ENCODE measurements at places on chromosomes 7 and 10.

DNA sequence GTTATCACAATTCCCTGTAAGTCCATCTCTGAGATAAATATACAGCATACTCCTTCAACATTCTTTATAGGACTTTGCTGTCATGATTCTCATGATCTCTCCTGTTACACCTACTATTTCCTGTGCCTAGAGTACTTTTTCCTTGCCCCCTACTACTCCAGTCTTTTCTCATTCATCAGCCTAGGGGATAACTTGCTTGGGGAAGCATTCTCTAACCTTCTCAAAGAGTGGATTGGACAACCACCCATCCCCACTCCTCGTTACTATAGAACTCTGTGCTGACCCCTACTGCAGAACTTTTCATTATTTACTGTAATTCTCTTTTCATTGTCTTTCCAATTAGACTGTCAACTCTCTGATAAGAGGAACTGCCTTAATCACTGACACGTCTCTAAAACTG, 57.4 kb upstream of the TFEC start:
- DNase-seq: no peak

GRCh38 chr10:43398939-43399319, 10.1 kb downstream of the HNRNPF start:
- DNase-seq: no peak

GRCh38 chr10:78659598-78659967, 409.2 kb upstream of the ZMIZ1 start:
- no peak for DNase-seq

DNA sequence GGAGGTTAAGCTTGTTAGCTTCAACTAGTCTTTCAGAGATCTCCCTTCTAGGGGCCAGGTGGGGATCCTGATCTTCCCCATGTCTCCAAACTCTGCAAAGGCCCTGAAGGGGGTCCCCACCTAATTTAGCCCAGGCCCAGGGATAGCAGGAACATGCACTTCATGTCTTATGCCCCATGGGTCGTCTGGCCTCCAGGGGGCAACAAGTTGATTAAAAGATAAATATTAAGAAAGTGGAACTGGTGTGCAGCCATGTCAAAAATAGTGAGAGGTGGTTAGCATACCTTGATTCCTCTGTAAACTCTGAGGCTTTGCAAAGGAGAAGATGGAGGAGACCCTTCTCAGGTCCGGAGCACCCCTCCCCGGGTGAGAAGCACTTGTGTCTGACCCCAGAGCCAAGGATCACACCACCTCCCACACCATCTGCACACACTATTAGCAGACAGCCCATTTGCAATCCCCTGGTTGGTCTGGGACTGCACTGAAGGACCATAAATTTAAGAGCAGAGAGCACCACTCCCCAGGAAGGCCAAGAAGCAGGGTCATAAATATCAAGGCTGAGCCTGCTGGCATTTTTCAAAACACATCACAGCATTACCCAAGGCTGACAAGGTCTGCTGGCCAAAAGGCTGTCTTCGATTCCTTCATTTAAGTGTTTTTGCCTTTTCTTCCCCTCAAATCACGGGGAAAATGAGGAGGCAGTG, 44.2 kb upstream of the LRRC18 start:
- no peak for DNase-seq

DNA sequence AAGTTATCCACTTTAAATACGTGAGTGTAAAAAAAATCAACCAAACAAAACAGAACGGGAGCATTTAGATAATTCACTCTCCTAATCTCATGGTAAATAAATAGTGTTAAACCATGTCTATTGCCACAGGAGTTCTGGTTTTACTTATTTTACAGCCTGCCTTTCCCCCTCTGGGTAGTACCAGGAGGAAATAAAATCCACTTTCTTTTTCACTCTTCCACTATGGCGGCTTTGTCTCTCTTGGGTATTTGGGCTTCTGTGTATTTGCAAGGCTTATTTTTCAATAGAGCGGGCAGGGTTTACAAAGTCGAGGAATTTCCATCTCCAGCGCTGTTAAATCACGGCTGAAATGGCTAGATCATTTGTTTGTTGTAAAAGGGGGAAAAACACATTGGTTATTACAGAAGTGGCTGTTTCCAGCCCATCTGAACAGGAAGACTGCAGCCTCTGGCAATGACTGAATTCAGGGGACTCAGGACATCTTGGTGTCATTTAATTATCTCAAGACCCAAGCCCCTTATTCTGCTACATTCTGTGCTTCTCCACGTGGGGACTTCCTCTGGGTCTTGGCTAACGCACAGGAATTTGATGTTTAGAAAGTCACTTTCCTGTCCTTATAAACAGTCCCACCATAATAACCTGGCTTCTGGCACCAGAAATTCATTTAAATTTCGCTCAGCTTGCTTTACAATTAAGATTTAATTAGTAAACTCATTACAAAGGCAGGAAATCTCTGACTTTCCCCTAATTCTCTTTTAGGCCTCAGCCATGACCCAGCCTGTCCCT, 323.9 kb downstream of the GATA3 start:
- no peak for DNase-seq

- DNase-seq: no peak
These were observed 75.1 kb downstream of the LYZL2 start for GRCh38 chr10:30554440-30554825.

- no peak for DNase-seq
These were observed 299.0 kb downstream of the MALRD1 start for GRCh38 chr10:19347621-19348020.

GRCh38 chr7:85000735-85001350, 186.0 kb downstream of the SEMA3D start:
- no peak for DNase-seq

GRCh38 chr10:113533801-113534200, 19.1 kb upstream of the HABP2 start:
- DNase-seq: no peak

DNA sequence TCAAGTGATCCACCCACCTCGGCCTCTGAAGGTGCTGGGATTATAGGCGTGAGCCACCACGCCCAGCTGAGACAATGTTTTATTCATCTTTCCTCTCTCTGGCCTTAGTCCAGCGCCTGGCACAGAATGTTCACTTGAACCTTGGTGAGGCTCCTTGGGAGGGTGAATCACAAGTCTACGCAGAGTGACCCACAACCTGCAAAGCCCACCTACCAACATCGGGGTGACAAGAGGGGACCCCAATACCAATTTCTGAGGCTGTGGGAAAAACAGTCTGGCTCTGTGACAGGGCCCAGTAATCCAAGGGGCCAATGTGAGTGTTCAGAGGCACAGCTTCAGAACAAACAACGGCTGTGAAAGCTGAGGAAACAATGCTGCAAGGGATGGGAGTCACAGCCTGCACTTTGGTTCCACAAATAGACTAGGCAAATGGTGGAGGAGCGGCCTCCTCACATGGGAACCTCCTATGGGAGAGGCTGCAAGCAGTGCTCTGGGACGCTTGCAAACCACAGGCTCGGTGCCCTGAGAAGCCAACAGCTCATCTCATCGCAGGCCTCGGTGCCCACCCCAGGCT, 5.6 kb upstream of the MALSU1 start:
- no peak for DNase-seq

GRCh38 chr7:101915000-101915399, 97.6 kb downstream of the CUX1 start:
- no peak for DNase-seq

Measured in KG1 (cell line).